ENCODE measurements at places on chromosomes 5 and 9.

DNA sequence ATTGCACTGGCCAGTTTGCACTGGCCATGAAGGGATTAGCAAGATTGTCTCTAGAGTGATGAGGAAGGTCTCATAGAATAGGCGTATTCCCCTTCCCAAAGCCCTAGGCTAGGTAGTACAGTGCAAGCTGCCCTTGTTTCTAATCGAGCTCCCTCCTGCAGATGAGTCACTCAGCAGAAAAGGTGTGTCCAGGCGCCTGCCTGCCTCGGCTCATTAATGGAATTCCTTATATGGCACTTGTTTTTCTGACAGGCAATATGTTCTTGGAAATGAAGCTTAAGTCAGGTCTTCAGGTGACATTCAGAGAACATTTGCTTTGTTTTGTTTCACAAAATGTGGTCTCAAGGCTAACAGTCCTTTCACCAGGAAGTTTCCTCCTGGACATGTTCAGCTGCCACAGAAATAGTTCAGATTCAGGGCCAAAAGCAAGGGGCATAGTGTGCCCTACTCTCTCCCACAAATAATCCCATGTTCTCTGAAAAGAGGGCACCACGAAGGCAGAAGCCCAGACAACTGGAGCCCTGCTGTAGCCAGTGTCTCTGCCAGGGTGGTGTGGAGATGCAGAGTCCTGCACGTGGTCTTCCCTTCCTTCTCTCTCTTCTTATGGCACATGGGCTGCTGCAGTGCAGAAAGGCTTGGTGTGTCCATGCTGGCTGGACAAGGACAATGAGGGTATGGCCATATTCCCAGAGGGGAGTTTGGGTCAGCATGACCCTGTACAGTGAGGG is 281.1 kb upstream of the MAP3K1 start:
- DNase-seq = no peak

DNA sequence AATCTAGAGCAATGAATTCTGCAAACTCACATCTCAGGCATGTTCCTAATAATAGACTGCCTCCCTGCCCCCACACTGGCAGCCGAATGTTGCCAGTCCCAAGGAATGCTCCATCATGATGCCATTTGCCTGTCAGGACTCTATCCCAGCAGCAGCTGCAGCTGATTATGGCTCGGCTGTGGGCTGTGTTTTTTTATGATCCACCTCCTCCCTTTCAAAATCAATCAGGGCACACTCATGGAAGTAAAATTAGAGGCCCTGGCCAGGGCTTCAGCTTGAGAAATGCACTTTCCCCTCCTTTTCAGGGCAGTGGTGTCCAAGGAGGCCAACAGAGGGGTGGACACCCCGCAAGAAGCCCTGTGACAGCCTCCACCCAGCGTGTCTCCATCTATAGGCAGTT is 176.7 kb upstream of the S1PR3 start:
- DNase-seq = peak; percentile 56

DNA sequence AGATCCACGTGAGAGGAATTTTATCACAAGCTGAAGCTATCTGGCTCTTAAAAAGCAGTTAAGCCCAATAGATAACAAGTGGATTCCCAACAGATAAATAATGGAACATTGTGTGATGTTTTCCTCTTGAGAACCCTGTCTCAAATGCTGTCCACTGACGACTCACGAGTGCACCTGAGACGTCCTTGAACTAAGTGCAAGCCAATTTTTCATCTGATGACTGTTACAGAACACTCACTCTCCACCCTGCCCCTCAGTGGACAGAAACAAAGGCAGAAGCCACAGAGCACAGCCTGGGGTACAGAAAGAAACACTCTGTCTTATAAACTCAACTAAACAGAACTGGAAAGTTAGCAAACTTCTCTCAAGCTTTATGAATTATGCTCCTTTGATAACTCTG is 199.5 kb downstream of the KCNN2 start:
- DNase-seq = no peak

DNA sequence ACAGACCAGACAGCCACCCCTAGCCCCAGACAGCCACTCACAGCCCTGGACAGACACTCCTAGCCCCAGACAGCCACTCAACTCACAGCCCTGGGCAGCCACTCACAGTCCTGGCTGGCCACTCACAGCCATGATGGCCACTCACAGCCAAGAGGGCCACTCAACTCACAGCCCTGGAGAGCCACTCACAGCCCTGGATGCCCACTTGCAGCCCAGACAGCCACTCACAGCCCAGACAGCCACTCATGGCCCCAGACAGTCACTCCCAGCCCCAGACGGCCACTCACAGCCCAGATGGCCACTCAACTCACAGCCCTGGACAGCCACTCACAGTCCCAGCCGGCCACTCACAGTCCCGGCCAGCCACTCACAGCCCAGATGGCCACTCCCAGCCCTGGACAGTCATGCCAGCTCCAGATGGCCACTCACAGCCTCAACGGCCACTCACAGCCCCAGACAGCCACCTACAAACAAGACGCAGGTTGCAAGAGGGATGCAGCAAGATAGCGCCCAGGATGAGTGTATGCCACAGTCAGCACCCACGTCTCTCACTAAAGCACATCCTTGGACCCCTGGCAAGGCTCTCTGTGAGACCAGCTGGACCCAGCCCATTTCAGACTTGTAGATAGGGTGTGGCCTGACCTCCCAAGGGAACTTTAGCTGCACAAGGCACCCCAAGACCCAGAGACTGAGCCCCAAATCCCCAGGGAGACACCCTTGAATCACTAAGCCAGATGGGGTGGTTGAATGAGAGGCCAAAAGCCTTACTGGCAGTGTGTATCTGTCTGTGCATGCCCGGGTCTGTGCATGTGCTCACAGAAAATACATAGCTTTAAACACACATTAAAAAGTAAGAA is 22.4 kb downstream of the ZDHHC11B start:
- peak; percentile 28 for DNase-seq

DNA sequence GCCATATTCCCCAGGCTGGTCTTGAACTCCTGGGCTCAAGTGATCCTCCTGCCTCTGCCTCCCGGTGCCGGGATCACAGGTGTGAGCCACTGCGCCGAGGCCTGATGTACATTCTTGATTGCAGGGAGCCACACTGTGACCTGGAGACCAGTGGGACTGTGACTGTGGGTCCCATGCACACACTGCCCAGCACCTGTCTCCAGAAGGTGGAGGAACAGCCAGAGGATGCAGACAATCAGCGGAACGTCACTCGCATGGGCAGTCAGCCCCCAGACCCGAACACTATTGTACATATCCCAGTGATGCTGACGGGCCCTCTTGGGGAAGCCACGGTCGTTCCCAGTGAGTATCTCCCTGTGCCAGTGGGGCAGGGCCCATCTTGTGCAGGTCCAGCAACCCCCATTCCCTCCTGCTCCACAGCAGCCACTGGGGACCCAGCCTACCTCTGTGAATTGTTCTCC is 147.3 kb downstream of the CACNA1B start:
- no peak for DNase-seq

GRCh38 chr9:87741891-87742290 is 16.0 kb downstream of the CTSL start:
- DNase-seq = no peak

- DNase-seq = no peak
These were observed 2.6 kb downstream of the EBF1 start for GRCh38 chr5:159096924-159097783.

DNA sequence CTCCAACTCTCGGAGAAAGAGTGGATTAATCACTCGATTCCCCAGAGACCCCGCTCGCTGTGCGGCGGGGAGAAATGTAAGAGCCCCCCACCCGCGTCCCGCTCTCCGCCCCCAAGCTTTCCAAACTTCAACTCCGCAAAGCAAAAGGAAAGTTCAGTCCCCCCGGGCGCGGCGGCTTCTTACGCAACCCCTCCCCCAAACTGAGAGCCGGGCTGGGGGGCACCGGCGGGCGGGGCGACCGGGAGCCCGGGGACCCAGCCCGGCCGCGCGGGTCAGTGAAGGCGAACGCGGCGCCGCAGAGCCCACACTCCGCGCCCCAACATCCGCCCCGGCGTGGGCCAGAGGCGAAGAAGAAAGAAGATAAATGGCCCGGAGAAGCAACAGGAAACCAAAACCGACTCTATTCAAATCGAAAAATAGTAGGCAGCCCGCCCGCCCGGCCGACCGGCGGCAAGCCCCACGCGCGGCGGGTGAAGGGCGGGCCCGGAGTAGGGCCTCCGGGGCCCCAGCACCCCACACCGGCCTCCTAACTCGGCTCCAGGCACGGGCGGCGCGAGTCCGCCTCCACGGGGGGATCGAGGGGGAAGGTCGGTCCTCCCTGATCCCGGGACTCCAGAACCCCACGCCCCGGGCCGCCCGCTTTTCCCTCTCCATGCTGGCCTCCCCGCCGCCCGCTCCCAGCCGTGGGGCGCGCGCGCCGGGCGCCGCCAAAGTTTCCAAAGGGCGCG is 720 bp downstream of the NOTCH1 start:
- peak; percentile 57 for DNase-seq

GRCh38 chr9:114126247-114127060 is 27.4 kb upstream of the KIF12 start:
- DNase-seq = no peak

GRCh38 chr9:22617156-22617555 is 170.5 kb downstream of the DMRTA1 start:
- DNase-seq = no peak

GRCh38 chr5:16819522-16820167 is 116.4 kb downstream of the MYO10 start:
- DNase-seq = no peak

GRCh38 chr5:131259326-131259725 is 4.5 kb upstream of the CDC42SE2 start:
- no peak for DNase-seq

DNA sequence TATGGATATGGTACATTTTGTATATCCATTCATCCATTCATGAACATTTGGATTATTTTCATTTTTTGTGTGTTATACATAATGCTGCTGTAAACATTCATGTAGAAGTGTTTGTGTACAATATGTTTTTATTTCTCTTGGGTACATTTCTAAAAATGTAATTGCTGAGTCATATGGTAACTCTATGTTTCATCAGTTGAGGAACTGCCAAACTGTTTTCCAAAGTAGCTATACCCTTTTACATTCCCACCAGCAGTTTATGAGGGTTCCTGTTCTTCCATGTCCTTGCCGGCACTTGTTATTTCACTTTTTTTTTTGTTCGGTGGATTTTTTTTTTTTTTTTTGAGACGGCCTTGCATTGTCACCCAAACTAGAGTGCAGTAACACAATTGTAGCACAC is 54.0 kb upstream of the MCCC2 start:
- no peak for DNase-seq

DNA sequence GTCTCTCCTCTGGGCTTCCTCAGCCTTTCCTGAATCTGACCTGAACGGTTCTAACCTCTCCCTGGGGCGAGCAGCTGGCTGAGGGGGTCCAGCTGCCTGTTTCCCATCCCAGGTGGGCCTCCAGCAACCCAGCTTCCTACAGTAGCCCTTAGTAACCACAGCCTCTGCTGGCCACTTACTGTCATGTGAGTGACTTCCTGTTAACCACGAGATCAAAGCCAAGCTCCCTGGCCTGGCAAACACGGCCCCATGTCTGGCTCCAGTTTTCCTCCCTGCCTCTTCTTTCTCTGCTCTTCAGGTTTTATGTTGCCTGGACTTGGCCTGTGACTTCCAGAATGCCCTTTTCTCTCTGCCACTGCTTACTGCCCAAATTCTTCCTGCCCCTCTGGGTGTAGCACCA is 47.2 kb upstream of the DAB2IP start:
- DNase-seq = no peak

GRCh38 chr5:167052791-167053190 is 1238.7 kb upstream of the WWC1 start:
- no peak for DNase-seq

- DNase-seq = no peak
These were observed 23.4 kb upstream of the PSD2 start for GRCh38 chr5:139772089-139772791.

DNA sequence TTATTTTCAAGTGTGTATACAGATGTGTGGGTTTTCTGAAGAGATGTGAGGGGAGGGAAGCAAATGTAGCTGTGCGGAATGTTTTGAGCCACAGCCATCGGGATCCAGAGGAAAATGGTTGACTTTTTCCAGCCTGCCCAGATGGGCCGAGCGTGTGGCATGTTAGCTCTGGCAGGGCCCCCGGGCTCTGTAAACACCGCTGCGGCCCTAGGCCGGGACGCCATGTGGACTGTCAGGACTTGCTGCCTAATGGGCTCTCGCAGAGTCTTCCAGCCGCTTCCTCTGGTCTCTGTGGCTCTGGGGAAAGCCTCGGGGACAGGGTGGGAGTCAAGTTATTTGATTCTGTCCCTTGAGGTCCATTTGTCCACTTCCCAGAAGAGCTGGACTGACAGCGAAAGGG is 109.6 kb upstream of the PTCH1 start:
- DNase-seq = no peak

DNA sequence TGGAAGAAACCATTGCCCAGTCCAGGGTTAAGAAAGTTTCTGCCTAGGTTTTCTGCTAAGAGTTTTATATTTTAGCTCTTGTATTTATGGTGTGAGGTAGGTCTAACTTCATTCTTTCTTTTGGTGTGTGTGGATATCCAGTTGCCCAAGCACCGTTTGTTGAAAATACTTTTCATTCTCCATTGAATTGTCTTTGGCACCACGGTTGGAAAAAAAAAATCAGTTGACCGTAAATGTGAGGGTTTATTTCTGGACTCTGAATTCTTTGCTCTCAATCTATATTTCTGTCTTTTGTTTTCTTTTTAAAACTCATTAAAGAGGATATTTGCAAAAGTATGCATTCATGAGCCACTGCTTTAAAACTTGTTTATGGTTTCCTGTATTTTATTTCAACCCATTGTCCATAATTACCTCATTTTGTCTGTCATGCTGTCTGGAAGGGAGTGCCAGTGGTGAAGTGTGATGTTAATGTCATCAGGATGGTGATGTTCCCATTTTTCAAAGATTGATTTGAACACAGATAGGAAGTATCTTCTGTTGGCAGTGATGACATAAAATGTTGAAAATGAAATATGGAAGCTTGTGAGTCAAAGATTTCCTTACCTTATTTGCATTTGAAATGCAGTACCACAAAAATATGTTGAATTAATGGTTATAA is 33.9 kb downstream of the HABP4 start:
- no peak for DNase-seq

GRCh38 chr9:31585158-31585557 is 799.3 kb upstream of the ACO1 start:
- DNase-seq = no peak

- DNase-seq = no peak
These were observed 9.6 kb downstream of the TLE4 start for GRCh38 chr9:79581388-79581787.

GRCh38 chr5:54985301-54986268 is at the start of gene ESM1:
TSS of gene ESM1 (minus strand) at chr5:54985593. CDS start at chr5:54985517, 76 bp downstream.
- DNase-seq = no peak

GRCh38 chr5:147359581-147359980 is 124.8 kb downstream of the STK32A start:
- no peak for DNase-seq

- DNase-seq = no peak
These were observed 234.2 kb upstream of the MEF2C start for GRCh38 chr5:89117124-89117644.

- DNase-seq = peak; percentile 29
These were observed 12.5 kb downstream of the C1QTNF2 start for GRCh38 chr5:160357861-160358411.
